ENCODE measurements at places on chromosomes 2 and 18.

DNA sequence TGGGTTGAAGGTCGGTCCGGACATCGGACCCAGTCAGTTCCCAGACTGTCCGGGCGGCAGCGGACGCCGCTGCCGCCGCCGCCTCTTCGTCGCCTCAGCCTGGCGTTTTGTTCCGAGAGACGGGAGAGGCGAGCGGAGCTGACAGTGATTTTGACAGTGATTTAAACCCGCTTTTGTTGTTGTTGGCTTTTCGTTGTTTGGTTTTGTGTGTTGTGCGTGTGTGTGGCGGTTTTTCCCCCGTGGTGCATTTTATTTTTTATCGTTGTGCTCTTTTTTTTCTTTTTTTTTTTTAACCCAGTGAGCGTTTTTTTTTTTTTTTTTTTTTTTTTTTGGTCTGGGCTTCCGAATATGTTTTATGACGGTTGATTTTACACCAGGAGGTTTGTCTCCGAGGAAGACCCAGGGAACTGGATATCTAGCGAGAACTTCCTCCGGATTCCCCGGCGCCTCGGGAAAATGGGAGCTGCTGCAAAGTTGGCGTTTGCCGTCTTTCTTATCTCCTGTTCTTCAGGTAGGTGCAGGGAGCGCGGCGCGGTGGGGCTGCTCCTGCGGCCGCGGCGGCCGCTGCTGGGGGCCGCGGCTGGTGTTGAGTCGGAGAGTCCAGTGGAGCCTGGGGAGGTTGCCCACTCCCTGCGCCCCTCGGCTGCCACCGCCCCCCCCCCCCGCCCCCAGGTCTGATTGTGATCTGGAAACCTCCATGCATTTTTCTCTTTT is at the start of gene ACVR2A:
ACVR2A (plus strand) TSS at position 333 of the 714 bp plus-strand sequence; CDS start at position 457, 124 bp downstream.
- no peak for DNase-seq

DNA sequence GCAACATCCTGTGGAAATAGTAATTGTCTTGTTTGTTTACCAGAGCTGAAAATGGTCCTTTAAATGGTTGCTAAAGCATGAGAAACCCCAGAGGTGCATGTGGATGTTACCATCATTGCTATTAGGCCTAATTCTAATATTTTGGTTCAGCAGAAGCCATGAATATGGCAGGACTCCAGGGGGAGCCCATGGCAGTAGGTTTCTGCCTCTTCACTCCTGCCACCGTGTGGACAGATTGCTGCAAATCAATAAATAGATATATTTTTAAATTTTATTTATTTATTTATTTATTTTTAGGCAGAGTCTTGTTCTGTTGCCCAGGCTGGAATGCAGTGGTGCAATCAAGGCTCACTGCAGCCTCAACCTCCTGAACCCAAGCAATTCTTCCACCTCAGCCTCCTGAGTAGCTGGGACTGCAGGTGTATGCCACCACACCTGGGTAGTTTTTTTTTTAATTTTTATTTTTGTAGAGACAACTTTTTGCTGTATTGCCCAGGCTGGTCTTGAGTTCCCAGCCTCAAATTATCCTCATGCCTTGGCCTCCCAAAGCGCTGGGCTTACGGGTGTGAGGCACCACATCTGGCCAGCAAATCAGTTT is 54.9 kb upstream of the CAPN13 start:
- peak; percentile 8 for DNase-seq

GRCh38 chr2:217742841-217743240 is 260.0 kb downstream of the TNS1 start:
- no peak for DNase-seq

DNA sequence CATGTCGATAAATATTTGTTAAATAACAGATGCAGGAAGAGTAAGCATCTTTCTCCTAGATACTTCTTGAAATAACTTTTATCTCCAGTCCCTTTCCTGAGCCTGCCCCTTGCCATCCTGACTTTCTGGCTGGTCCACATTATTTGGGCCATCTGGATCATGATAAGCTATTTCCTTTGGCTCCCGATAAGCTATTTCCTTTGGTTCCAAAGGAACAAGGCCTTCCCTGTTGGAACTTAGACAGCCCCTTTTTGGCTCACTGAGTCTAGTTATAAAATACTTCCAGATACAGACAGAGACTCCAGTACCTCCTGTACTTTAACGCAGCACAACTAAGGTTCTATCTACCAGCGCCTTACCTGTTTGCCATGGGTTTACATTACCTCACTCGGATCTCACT is 205.3 kb upstream of the CCDC150 start:
- no peak for DNase-seq

- no peak for DNase-seq
These were observed 230.9 kb upstream of the RGPD4 start for GRCh38 chr2:107595749-107596148.

DNA sequence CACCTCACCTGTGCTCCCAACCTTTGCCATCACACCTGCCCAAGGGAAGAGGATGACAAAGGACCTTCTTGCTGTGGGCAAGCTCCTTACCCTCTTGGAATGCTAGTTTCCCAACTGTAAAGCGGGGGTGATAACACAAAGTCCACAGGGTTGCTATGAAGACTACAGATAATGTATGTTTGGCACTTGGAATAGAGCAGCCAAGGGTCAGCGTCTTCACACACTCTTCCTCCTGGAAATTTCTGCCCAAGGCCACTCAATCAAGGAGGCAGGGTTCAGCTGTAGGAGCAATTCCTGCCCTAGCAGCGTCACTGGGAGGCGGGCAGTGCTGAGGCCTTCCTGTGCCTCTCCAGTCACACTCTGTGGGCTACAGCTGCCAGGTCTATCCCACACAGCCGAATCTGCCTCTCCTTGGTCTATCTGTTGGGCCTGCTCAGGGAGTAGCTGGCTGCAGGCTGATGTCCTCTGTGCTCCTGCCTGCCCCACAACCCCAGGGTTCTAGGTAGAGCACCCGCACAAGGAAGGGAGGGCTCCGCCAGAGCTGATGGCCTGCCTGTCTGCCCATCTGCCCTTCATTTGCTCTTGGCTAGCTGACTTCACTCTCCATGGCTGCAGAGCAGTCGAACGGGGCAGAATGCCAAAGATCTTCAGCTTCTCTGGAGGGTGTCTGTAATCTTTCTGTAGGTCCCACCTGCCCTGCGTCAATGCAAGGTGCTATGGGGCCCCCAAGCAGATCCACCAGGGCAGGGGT is 91.9 kb downstream of the MRO start:
- no peak for DNase-seq

GRCh38 chr2:40746191-40746590 is 294.3 kb upstream of the SLC8A1 start:
- no peak for DNase-seq

Data from stimulated activated CD8-positive, alpha-beta memory T cell treated with anti-CD3 and anti-CD28 coated beads, Interleukin-4, amount 100 ng/mL, for 1 hour (primary cell).